Dorsolateral prefrontal cortex (tissue), 122 donors: ENCODE measurements at places on chromosomes 16 and 17. TPM values are rescaled to one million over a fixed set of nuclear protein-coding genes. Genes with fewer than 3 reads are reported as not detected.

PIRT gene
- 13.4 TPM for total RNA-seq

CCDC154 gene
- total RNA-seq, result 4.4 TPM

VAT1L gene
- 46.8 TPM for total RNA-seq

PRSS36 gene
- total RNA-seq, result 4.2 TPM

SEPHS2 gene
- total RNA-seq, result 27.7 TPM

KRTAP4-4 gene
- total RNA-seq, result not detected

MGRN1 gene
- 116 TPM for total RNA-seq

USB1 gene
- total RNA-seq, result 46.6 TPM

RBBP6 gene
- 58.0 TPM for total RNA-seq

GLYR1 gene
- total RNA-seq, result 91.8 TPM

RAPGEFL1 gene
- total RNA-seq, result 119 TPM

CDH3 gene
- 5.2 TPM for total RNA-seq

CCL4L2 gene
- not detected for total RNA-seq

KREMEN2 gene
- not detected for total RNA-seq

CDRT15 gene
- total RNA-seq, result not detected

HBQ1 gene
- 4.8 TPM for total RNA-seq

SLC13A5 gene
- 5.4 TPM for total RNA-seq

TEX19 gene
- total RNA-seq, result not detected
